ENCODE measurements at places on chromosomes 1 and 21.

- no peak for DNase-seq
Measured at GRCh38 chr1:168422203-168422847, 121.5 kb downstream of the XCL2 start.

DNA sequence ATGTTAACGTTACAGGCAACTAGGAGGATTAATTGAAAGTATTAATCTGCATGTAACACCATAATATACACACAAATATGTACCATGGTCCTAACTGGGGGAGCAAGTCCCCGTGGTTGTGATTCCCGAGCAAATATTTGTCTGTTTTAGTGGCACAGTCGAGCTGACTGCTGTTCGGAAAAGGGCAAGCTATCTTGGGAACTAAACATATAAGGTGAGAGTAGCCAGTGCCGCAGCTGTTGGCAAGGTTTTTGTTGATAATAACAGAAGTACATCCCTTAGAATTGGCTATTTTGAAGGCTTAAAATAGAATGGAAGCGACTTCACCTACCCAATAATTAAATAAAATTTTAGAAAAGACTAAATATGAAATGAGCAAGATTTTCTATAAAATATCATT, 45.5 kb downstream of the UCHL5 start:
- no peak for DNase-seq

DNA sequence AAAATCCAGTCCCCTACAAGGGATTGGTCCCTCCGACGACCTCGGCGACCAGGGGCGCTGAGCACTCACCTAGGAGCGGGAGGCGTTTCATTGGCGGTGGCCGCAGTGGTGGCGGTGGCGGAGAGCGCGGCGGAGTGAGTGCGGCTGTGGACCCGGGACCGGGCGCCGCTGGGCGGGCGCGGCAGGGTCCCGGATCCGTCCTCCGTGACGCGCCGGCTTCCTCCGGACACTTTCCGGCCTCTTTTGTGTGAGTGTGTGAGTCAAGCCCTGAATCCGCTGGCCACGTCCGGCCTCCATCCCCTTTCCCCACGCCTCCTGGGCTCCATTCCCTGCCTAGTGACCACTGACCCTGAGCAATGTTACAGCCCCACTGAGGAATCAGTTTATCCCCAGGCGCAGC, at the start of gene ADGRL4:
ADGRL4 (minus strand) TSS at position 167 of the 400 bp plus-strand sequence; CDS start at position 91, 76 bp downstream.
- DNase-seq = peak; percentile 66

GRCh38 chr1:155873860-155874259, 14.5 kb downstream of the SYT11 start:
- no peak for DNase-seq

- DNase-seq = no peak
Measured at GRCh38 chr21:16420031-16420724, 690.4 kb downstream of the USP25 start.

DNA sequence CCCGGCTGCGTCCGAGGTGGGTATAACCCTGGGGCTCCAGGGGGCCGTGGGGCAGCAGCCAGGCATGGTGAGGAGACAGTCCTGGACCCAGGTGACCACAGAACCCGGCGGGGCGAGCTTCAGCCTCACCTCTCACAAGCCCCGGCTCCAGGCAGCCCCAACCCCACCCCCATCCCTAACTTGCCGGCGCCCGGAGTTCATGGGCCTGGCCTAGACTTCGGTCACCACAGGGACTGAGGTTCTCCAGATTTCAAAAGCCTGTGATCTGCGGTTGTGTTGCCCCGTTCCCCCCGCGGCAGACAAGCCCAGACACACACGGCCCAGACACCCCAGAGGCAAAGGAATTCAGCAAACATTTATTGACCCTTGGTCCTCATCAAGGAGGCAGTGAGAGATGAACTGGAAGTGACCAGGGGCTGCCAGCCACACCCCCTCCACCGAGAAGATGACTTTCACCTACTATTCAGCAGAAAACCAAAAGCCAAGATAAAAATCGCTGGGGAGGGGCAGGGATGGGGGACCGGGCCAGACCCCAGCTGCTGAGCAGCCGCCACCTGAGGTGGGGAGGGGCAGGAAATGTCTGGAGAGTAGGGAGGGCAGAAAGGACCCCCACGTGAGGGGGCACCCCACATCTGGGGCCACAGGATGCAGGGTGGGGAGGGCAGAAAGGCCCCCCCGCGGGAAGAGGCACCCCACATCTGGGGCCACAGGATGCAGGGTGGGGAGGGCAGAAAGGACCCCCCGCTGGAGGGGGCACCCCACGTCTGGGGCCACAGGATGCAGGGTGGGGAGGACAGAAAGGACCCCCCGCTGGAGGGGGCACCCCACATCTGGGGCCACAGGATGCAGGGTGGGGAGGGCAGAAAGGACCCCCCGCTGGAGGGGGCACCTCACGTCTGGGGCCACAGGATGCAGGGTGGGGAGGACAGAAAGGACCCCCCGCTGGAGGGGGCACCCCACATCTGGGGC, 3.9 kb downstream of the HES4 start:
- no peak for DNase-seq

- DNase-seq = no peak
Measured at GRCh38 chr1:244576259-244576892, 76.5 kb upstream of the DESI2 start.

DNA sequence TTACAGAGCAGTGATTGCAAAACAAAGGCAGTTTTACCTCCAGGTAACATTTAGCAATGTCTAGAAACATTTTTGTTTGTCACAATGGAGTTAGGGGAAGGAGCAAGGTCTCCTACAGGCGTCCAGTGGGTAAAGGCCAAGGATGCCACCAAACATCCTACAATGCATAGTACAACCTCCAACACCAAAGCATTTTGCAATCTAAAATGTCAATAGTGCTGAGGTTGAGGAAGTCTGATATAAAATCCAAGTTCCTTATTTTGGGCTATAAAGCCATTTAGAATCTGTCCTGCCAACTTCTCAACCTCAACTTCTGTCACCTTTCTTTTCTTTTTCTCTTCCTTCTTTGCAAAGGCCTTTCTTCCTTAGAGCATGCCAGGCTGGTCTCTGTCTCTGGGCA, 111.2 kb downstream of the FASLG start:
- no peak for DNase-seq

DNA sequence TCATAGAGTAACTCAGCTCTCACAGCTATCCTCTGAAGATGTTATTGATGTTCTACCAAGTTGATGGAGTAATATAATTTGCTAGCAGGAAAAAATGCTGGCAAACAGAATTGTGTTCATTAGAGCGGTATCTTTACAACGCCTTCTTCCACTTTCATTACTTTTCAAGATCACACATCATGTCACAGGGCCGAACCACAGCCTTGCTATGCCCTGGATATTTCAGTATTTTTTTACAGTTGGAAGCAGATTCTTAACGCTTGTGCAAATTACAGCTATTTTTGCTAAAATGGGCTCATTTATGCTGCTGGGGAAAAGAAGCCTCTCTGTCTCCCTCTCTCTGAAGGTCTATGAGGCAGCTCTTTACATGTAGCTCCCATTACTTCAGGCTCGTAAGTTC, 632.2 kb downstream of the KIF26B start:
- DNase-seq = no peak

DNA sequence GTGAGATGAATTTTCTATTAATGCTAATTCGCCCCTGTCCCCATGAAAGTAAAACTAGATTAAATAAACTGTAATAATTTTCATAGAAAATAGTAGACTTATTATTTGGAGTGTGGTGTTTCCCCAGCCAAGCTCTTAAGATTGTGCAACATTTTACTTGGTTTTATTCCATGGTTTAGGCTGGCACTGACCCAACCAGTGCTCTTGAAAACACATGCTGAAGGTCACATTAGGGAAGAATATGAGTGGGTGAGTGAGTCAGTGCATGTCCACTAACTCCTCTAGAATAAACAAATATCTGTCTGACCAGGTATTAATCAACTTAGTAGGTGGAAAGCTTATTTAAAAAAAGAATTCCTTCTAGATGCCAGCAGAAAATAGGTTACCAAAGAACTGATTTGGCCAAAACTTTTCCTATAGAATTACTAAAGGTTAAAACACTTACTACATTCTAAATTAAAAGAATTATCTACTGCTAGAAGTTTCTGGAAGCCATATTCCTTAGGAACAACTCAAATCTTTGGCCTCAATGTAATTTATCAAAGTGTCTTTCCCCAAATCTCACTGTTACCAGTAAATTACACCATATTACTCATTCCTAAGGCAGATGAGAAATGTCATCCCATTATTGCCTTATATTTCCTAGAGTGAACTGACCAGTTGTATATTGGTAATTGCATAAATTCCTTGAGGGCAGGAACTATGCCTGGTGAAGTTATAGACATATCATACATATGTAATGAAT, 89.7 kb upstream of the RGS1 start:
- no peak for DNase-seq

DNA sequence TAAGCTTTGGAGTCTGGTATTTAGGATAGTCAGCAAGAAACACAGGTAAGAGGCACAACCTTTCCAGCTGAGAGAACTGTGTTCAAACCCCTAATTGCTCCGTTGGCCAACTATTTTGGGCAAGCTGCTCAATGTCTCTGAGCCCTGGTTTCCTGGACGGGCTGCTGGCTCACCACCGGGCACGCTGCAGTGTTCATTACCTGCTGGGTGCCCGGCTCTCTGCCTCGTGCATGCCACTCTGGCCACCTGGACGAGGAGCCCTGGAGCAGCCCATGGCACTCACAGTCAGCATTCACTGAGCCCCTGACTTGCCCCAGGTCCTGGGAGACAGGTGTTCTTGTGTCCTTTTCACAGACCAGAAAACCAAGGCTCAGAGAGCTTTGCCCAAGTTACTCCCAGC, 51.0 kb downstream of the DMRTB1 start:
- DNase-seq = no peak

DNA sequence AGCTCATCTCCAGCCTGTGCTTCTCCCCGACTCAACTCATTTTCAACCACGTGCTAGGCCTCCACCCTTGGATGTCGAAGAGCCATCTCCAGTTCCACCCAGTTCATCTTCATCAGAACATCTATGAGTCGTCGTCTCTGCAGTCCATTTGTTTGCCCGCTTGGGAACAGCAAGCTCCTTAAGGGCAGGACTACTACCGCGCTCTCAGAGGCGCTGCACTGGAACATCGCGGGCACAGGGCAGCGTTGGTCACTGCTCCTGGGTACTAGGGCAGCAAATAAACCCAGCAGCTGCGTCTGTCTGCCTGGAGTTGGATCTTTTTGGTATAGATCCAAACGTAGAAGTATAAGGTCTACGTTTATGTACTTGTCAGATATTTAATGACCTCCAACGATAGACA, 478 bp upstream of the PRDM2 start:
- no peak for DNase-seq

GRCh38 chr1:65341381-65341780, 32.0 kb downstream of the DNAJC6 start:
- no peak for DNase-seq

- no peak for DNase-seq
Measured at GRCh38 chr1:182359645-182360044, 31.9 kb downstream of the GLUL start.

All from WTC11 (cell line).